NCI-H1694 treated with DMSO at 0.1 percent for 48 hours (cell line): ENCODE measurements at places on chromosomes 16 and 17.

DNA sequence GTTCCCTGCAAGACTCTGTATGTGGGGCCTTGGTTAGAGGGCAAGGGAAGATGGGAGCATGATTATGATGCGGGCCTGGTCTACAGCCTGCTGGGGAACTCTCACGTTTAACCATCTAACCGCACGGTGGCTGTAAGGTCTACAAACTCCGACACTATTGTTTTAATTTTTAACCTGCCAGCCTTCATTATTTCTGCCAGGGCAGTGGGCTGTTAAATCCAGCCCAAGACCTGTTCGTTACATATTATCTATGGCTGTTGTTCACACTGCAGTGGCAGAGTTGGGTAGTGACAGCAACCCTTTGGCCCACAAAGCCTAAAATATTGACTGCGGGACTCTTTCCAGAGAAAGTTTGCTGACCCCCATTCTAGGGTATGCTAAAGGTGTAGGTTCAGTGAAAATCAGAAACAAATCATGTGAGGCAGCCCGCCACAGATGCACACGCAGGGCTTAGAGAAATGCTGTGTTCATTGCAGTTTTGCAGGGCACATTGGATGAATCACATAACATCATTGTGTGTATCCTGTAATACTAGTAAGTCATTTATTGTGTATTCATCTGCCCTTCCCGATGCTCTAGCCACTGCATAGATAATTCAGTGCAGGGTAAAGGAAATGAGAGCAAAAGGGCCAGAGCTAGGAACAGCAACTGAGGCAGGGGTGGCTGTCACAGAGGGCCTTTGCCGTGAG lies 14.3 kb downstream of the SNX29 start:
- no peak for DNase-seq

GRCh38 chr16:89090182-89090630 lies 3.4 kb upstream of the ACSF3 start:
- DNase-seq, result no peak

DNA sequence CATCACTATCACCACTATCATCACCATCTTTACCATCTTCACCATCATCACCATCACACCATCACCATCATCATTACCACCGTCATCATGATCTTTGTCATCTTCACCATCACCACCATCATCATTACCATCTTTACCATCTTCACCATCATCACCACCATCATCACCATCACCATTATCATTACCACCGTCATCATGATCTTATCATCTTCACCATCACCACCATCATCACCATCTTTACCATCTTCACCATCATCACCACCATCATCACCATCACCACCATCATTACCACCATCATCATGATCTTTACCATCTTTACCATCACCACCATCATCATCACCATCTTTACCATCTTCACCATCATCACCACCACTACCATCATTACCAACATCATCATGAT lies 10.2 kb upstream of the ZNF469 start:
- no peak for DNase-seq

GRCh38 chr16:71367241-71367976 lies 8.9 kb downstream of the CALB2 start:
- DNase-seq, result peak; percentile 27

DNA sequence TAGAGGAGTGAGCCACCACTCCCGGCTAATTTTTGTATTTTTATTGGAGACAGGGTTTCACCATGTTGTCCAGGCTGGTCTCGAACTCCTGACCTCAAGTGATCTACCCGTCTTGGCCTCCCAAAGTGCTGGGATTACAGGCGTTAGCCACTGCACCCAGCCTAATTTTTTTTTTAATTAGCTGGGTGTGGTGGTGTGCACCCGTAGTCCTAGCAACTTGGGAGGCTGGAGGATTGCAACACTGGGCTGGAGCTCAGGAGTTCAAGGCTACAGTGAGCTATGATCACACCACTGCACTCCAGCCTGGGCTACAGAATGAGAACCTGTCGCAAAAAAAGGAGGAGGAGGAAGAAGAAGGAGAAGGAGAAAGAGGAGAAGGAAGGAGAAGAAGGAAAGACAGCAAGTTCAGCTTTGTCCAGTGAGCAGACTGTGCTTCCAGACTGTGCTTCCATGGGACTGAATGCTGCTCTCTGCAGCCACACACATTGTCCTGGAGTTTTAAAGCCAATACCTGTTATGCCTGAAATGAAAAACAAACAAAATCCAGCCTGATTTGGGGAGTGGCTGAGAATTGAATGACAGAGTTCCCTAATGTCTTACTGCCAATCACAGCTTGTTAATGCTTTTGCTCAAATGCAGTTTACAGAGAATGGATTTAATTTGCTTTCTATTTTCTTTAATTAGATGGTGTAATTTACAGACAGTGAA lies 2.8 kb upstream of the TNFRSF13B start:
- no peak for DNase-seq

DNA sequence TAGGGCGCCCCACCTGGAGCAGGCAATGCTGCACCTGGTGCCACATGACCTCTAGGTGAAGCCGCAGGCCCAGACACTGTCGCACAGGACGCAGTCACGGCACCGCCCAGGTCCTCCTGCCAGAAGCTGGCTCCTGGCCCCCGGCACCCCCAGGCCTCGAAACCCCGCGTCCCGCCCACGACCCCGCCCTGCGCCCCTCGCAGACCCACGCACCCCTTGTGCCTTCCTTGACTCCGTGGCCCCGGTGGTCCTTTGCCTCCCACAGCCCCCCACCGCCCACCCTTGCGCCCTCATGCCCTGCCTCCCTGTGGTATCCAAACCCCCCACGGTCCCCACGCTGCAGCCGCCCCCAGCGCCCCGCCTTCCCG lies 6.3 kb upstream of the C1QTNF8 start:
- no peak for DNase-seq

DNA sequence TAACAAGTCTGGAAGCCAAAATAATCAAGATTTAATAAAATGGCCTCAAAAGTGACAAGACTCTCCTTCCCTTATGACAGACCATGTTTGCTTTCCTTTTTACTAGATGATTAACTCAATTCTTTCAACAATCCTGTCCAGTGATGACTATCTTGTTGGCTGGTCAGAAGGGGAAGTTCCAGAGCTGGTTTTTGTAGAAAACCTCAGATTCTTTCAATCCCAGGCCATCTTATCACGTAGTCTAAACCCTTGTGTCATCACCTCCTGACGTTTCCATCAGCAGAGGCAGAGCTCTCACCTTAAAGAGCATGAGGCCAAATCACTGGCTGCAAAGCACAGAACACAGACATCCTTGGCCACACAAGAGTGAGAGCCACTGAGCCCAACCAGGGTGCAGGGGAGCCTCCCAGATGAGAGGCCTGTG lies 125.3 kb downstream of the ANKRD11 start:
- DNase-seq, result no peak

- no peak for DNase-seq
These were observed 49.5 kb upstream of the CCL1 start for GRCh38 chr17:34412534-34412933.

- DNase-seq, result no peak
These were observed 41.4 kb downstream of the HYDIN start for GRCh38 chr16:71188956-71189712.

GRCh38 chr16:9212621-9213020 lies 121.2 kb downstream of the HAPSTR1 start:
- no peak for DNase-seq

- no peak for DNase-seq
These were observed 6.5 kb downstream of the SLC6A4 start for GRCh38 chr17:30229012-30229411.

- no peak for DNase-seq
These were observed 5.8 kb downstream of the ITGAM start for GRCh38 chr16:31265329-31266245.

- no peak for DNase-seq
These were observed 6.1 kb upstream of the MYH3 start for GRCh38 chr17:10663231-10663630.

DNA sequence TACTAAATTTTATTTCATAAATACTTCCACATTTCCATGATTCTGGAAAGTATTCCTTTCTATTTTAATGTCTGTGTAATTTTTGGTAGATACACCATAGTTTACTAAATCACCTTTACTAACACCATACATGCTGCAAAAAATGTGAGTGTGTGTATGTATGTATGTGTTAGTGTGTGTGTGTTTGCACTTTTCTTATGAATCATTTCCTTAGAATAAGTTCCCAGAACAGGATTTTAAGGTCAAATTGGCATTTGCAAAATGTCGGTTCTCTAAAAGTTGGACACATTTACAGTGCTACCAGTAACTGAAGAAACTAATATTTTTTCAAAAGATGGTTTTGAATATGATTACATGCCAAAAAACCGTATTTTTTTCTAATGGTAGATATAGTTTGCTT lies 137.1 kb downstream of the CYB561 start:
- no peak for DNase-seq

DNA sequence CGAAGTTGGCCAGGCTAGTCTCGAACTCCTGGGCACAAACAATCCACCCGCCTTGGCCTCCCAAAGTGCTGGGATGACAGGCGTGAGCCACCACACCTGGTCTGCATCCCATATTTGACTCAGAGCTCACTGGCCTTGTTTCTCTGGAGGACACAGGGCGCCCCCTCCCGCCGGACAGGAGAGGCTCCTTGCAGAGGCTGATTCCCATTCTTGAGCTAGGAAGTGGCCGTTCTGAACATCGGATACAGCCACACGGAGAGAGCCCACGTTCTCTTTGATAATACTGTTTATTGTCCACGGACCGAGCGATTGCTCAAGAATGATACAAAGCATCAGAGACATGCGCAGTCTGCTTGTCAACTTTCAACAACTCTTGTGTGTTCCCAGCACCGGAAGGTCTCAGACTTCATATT lies 12.1 kb upstream of the USP36 start:
- DNase-seq, result no peak

DNA sequence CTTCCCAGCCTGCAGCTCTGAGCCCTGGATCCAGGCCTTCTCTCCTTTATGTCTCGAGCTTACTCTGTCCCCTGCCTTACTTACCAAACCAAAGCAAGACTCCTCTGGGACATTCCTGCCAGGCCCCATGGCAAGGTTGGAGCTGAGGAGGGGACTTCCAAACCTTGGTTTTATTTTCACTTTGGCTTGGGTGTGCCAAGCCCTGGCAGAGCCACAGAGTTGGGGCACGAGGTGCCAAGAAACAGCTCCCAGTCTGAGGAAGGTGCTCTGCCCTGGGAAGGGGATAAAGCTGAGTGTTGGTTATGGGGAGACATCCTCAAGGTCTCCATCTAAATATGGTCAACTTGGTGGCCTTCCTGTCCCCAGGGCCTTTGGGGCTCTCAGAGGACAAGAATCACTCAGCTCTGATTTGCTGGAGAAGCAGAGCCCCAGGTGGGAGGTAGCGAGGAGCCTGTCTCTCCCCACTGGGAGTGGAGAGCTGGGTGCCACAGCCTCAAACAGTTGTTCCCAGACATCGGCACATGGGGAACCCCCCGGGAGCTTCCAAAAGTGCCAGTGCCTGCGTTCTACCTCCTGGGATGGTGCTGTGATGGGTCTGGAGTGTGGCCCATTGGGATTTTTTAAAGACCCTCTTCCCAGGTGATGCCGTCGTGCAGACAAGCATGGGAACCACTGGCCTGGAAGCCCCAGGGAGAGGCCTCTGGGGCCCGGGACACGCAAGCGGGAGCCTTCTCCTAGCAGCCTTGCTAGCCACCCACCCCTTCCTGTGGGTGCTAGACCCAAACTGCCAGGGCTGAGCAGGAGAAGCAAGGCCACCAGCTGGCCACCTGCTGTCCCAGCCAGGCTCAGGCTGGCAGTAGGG lies 10.3 kb downstream of the NLRC5 start:
- DNase-seq, result no peak

- DNase-seq, result peak; percentile 10
These were observed 18.4 kb downstream of the GPR179 start for GRCh38 chr17:38325221-38325851.

DNA sequence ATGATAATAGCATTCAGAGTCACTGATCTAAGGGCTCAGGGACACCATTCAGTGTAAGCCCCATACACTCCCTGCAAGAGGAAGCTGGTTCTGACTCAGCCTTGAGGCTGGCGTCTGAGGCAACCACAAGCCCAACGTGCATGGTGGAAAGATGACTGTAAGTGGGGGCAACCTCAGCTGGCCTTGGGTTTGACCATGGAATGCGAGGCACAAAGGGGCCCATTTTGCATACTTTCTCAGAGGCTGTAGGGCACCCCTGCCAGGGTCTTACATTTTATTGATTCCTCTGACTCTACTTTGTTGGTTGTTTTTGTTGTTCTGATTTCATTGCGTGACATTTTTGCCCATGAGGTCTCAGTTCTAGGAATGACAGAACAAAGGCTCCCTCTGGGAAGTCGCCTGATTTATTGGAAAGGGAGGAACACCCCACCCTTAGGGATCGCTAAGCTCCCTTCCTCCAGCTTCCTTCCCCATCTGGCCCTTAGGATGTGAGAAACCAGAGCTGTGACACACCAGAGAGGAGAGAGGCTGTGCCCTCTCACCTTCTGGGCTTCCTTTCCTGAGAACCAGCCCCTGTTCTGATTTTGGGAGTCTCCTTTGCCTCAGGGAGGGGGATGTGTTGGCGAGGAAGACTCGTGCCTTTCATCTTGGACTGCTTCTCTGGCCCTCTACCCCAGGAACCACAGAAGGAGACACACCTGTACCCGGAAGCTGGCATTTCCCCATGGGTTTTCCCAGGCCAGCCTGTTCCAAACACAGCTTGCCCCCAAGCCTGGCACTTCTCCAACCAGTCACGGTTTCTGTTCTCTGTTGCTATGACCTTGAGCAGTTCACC lies 5.6 kb upstream of the CIITA start:
- DNase-seq, result peak; percentile 1

DNA sequence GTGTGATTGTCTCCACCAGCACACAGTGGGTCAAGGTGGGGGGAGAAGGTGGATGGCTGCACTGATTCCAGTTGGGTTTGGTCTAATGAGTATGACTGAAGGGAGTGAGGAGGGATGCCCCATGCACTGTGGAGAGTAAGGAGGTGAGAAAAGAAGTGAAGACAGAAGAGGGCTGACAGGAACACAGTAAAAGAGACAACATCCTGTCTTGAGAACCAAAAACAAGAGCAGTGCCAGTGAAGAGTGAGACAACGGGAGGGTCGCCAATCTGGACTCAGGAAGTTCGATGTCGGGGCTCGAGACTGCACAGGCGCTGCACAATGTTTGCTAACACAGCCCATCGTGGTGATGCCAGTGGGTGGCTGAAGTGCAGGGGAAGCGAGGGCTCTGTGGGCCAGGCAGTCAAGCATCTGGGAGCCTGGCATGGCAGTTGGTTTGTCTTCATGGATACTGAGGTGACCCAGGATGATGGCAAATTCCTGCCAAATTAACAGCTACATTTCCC lies 34.1 kb downstream of the DUSP14 start:
- no peak for DNase-seq

GRCh38 chr16:11112723-11113348 lies 143.2 kb downstream of the SOCS1 start:
- no peak for DNase-seq

DNA sequence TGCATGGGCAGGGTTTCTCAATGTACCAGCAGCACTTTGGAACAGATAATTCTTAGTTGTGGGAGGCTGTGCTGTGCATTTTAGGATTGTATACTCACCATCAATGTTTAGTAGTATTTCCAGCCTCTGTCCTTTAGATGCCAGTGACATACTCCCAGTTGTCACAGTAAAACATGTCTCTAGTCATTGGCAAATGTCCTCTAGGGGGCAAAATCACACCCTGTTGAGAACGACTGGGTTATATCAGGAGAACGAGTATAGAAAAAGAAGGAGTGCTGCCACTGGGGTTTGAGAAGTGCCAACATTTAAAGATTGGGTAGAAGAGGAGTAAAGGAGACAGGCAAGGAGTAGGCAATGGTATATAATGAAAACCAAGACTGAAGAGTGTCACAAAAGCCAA lies 37.9 kb upstream of the SMIM36 start:
- DNase-seq, result peak; percentile 18
